ENCODE measurements at places on chromosomes 12 and 14.

DNA sequence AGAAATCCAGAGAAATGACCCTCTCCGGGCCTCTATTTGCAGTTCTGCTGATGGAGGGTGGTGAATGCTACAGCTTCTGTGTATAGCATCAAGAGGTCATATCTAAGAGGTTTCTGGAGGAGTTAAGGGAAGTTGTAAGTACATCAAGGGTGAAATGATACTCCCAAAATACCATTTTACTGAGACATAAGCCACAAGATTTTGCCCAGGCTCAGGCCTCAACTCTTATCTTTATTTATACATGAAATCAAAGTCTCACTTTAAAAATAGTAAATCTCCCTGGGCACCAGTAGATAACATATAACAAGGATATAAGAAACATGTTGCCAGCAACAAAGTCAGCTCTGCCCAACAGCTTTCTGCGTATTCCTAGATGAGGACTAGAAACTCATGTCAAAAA is 40.4 kb downstream of the NIN start:
- DNase-seq: no peak

DNA sequence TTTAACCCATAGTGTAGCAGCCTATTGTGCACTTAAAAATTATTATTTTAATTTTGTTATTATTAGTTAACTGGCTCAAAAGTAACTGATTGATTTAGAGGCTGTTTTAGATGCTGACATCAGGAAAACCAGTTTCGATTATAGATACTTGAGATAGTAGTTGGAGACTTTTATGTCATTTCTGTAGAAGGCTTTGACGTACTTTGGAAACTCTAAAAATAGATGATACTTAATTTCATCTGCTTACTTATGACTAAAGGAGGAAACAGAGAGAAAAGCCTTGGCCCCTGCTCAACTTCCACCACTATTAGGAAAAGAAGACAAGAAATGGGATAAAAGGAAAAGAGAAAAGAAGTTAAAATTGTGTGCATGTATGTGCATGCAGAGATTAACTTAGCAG is 219.3 kb upstream of the HMGA2 start:
- no peak for DNase-seq

GRCh38 chr12:112179916-112180315 is 54.6 kb downstream of the TRAFD1 start:
- no peak for DNase-seq

GRCh38 chr12:1474574-1475153 is 119.7 kb downstream of the FBXL14 start:
- no peak for DNase-seq

- no peak for DNase-seq
Observed at GRCh38 chr12:75816897-75817296, 214.7 kb downstream of the PHLDA1 start.

DNA sequence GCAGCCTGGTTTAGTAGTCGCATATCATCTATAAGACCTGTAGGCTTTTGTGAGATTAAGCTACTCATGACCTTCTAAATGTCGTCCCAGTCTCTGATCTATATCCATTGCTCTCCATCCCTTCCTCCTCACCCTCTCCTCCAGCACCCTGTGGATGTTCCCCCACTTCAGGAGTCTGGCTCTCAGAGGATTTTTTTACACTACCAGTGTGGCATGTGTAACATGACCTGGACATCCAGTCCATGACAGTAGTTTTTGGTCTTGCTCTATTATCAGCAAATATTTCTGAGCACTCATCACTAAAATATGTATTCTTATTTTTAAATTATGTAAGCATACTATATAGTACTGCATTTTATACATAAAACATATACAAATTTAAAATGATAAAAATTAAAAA is 142.1 kb downstream of the DYRK2 start:
- DNase-seq: no peak

DNA sequence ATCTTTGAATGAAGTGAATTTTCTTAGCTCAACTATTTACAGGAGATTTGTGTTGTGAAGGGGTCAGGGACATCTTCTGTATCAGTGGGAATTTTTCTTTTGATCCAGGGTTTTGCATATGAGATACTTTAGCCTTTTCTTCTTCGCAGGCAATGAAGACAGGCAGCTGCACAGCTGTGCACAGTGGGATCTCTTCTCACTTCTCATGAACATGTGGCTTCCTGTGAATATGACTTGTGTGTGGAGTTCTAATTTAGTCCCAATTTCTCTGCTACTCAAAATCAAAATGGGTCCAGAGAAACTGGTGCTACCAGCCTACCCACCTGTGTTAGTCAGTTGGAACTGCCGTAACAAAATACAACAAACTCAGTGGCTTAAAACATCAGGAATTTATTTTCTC is 37.8 kb downstream of the ARF6 start:
- DNase-seq: no peak

DNA sequence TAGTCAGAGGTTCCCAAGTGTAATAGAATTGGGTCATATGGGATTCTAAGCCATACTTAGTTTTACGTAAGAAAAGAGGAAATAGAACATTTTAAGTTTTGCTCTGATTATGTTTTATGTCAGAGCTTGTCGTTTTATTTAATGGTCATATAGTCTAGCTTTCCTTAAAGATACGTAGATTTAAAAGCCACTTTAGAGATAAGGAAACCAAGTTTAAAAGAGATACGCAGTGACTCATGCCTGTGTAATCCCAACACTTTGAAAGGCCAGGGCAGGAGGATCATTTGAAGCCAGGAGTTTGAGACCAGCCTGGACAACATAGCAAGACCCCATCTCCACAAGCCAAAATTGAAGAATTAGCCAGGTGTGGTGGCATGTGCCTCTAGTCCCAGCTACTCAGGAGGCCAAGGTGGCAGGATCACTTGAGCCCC is 19.5 kb downstream of the MAPK1IP1L start:
- DNase-seq: no peak

GRCh38 chr14:71209888-71210287 is 302.6 kb downstream of the PCNX1 start:
- no peak for DNase-seq

DNA sequence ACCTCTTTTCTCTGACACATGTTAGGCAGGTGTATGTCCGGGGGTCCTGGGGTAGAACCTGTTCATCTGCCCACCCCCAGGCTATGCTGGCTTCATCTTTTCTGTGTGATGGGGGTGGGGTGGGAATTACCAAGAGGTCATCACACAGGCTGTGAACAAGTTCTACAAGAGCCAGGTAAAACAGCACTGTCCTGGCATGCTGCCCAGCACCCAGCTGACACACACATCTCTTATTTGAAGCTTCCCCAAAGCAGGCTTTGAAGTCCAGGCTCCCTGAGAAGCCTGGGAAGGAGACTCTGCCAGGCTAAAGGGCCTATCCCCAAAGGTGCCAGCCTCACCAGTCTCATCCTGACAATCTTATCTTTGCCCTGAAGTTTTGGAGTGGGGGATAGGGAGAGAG is 141.1 kb downstream of the ALG10 start:
- DNase-seq: no peak

GRCh38 chr14:20811986-20812975 is 9.6 kb upstream of the RNASE1 start:
- no peak for DNase-seq

- no peak for DNase-seq
Observed at GRCh38 chr12:110766311-110767154, 23.8 kb upstream of the PPP1CC start.

- no peak for DNase-seq
Observed at GRCh38 chr12:49652921-49653520, 29.7 kb downstream of the PRPF40B start.

DNA sequence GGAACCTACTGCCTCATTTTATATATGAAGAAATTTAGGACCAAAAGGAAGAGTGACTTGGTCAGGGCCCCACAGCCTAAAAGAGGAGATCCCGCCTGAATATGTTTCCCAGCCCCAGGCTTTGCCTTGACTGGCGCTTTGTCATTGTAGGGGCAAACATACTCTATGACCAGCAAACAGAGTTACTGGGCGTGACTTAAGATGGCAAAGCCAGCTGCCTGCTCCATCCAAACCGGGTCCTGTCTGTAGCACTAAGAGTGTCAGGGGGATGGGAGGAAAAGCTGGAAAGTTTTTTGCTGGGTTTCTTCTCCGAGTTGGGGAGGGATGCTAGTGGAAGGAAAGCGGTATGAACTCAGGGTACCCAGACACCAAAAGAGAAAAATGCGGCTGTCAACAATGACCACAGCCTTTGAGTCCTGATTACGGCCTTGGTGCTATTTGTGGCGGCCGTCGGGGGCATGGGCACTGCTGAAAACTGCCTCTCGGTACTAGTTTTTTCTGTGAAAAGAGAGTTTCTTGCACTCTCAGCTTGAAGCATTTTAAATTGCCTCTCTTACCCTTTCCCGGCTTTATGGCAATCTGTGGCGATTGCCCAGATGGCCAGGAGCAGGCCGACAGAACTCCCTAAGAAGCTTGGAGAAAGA is 82.7 kb downstream of the PRIMA1 start:
- DNase-seq: no peak

DNA sequence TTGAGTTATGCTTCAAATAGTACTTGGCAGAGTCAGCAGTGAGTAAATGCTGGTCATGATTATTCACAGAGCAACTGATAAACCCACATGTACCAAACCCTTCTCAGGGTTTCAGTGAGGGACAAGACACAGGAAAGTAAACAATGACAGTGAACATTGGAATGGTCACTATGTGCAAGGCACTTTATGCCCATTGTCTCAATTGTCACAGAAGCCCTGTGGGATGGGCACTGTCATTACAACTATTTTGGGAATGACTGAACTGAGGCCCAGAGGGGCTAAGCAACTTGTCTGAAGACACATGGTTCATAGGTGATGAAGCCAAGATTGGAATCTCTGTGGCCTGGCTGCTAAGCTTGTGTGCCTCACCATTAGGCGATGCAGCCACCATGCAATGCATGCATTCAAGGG is 238.5 kb downstream of the RBM19 start:
- no peak for DNase-seq

GRCh38 chr12:3222979-3223378 is 145.8 kb downstream of the TSPAN9 start:
- DNase-seq: peak; percentile 80

GRCh38 chr12:27060740-27061139 is 21.6 kb downstream of the C12orf71 start:
- DNase-seq: no peak

GRCh38 chr12:67797185-67797741 is 148.7 kb downstream of the DYRK2 start:
- DNase-seq: no peak

DNA sequence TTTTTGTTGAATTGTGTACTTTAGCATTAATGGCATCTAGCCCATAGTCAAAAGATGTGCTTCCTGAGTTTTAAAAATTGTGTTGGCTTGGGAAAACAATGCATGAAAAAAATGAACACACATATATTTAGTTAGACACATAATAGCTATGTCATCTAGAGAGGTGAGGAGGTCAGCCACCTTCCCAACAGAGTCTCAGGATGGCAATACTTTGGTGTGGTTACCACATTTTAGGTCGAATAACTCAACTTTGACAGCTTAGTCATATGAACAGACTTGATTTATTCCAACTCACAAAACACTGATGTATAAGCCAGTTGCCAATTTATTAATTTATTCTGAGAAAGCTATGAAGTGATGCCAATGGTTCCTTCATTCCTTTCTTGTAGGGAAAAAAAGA is 114.0 kb downstream of the ETNK1 start:
- no peak for DNase-seq

- DNase-seq: no peak
Observed at GRCh38 chr12:58364389-58365086, 423.2 kb downstream of the ATP23 start.

DNA sequence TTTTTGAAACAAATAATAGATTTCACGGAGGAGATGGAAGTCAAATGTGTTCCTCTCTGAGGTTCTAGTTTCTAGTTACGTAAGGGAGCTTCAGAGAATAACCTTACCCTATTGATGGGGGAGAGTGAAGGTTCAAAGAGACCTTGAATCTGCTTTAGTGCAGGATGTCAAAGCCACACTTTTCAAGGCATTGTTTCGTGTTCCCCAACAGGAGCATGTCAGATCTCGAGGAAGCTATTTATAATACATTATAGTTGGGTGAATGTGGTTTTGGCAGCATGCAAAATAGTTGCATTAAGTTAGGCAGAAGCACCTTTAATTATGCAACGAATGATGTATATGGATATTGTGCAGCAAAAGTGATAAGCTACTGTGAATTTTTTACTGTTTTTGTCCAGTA is 614.9 kb downstream of the SLC16A7 start:
- DNase-seq: no peak

- no peak for DNase-seq
Observed at GRCh38 chr14:54681811-54682261, 114.9 kb downstream of the SAMD4A start.

- DNase-seq: no peak
Observed at GRCh38 chr12:77569876-77570275, 260.8 kb upstream of the NAV3 start.

DNA sequence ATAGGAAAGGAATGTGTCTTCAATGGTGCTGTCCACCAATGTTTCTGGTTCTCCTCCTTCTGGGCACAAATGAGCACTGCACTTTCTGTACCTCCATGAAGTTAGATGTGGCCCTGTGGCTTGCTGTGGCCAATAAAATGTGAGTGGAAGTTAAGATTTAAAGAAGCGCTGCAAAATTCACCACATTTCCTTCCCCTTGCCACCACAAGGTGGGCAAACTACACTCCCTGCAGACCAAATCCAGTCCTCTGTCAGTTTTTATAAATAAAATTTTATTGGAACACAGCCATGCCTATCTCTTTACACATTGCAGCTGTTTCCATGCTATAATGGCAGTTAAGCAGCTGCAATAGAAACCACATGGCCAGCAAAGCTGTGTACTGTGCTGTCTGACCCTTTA is 141.4 kb upstream of the TMPO start:
- DNase-seq: no peak

GRCh38 chr12:68450947-68451260 is 118.7 kb upstream of the MDM1 start:
- DNase-seq: no peak

GRCh38 chr14:37594238-37594970 is 645 bp downstream of the FOXA1 start:
- peak; percentile 92 for DNase-seq

DNA sequence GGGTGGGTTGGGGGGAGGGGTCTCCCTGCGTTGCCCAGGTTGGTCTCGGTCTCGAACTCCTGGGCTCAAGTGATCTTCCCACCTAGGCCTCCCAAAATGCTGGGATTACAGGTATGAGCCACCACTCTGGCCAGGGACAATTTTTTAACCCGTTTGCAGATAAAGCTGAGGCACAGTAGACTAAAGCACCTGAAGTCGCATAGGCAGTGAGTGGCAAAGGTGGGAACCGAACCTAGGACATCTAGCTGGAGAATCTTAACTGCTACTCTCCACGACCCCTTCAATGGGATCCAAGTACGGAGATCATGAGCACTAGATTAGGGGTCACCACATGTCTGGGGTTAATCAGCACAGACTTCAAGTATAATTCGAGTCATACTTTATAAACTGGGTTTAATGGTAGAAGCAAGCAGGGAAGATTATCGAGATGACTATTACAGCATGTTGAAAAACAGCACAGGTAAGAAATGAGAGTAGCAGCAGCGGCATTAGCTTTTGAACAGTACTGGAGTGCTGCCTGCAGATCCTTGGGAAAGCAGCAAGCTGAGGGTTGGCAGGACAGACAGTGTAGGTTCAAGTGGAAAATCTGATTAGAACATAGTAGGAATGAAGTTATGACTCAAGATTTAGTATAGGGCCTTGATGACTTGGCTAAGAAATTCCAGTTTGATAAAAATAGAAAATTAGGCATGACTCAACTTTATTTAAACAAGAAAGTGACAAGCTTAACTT is 23.9 kb downstream of the NID2 start:
- no peak for DNase-seq
